ENCODE measurements at places on chromosomes 3 and 15. TPM values are rescaled to one million over a fixed set of nuclear protein-coding genes. Genes with fewer than 3 reads are reported as not detected.

Gene IL16
- total RNA-seq: 1.4 TPM

Gene C3orf49
- not detected for total RNA-seq

Gene IGSF11
- not detected for total RNA-seq

Gene ARNT2
- 1.4 TPM for total RNA-seq

Gene GPR87
- not detected for total RNA-seq

Gene GOLGA8S
- not detected for total RNA-seq

Gene RTP3
- total RNA-seq: not detected

Gene GOLGA8G
- not detected for total RNA-seq

Gene COLQ
- 1.3 TPM for total RNA-seq

Gene ESYT3
- 0.31 TPM for total RNA-seq

Gene CCDC39
- not detected for total RNA-seq

Gene IQCF5
- not detected for total RNA-seq

Gene ZPLD1
- 0.17 TPM for total RNA-seq

Gene CYP8B1
- not detected for total RNA-seq
